ENCODE measurements at places on chromosomes 13 and 19.

- DNase-seq, result no peak
These were observed 51.7 kb upstream of the KPNA3 start for GRCh38 chr13:49844181-49844580.

GRCh38 chr13:45718992-45719391 is 16.9 kb downstream of the CBY2 start:
- no peak for DNase-seq

DNA sequence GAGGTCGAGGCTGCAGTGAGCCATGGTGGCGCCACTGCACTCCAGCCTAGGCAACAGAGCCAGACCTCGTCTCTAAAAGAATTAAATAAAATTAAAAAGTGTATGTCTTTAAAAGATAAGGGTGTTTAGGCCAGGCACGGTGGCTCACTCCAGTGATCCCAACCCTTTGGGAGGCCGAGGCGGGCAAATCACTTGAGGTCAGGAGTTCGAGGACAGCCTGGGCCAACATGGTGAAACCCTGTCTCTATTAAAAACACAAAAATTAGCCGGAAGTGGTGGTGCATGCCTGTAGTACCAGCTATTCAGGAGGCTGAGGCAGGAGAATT is 7.5 kb upstream of the SDHAF1 start:
- no peak for DNase-seq

DNA sequence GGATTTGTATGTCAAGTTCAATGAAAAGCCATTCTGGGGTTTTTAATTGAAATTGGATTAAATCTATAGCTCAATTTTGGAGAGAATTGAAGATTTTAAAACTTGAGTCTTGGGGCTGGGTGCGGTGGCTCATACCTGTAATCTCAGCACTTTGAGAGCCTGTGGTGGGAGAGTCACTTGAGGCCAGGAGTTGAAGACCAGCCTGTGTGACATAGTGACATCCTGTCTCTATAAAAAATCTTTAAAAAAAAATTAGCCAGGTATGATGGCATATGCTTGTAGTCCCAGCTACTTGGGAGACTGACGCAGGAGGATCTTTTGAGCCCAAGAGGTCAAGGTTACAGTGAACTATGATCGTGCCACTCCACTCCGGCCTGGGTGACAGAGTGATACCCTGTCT is 41.2 kb downstream of the VAV1 start:
- no peak for DNase-seq

DNA sequence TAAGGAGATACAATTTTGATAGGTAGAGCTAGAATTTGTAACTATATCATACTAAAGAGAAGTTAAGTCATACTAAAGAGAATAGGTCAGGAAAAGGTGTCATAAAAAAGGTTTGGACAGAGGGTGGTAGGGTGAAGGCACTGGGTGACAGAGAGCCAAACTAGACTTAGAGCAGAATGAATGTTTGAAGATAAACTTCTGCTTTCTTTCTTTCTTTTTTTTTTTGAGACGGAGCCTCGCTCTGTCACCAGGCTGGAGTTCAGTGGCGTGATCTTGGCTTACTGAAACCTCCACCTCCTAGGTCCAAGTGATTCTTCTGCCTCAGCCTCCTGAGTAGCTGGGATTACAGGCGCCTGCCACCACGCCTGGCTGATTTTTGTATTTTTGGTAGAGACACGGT is 44.1 kb downstream of the TM9SF2 start:
- no peak for DNase-seq

GRCh38 chr13:98144801-98145350 is 2.0 kb downstream of the FARP1 start:
- no peak for DNase-seq

GRCh38 chr13:48975101-48975855 is 434 bp upstream of the FNDC3A start:
- peak; percentile 49 for DNase-seq

All from transverse colon (tissue), 4 donors.